T-cell (primary cell): ENCODE measurements at places on chromosomes 16 and 17.

DNA sequence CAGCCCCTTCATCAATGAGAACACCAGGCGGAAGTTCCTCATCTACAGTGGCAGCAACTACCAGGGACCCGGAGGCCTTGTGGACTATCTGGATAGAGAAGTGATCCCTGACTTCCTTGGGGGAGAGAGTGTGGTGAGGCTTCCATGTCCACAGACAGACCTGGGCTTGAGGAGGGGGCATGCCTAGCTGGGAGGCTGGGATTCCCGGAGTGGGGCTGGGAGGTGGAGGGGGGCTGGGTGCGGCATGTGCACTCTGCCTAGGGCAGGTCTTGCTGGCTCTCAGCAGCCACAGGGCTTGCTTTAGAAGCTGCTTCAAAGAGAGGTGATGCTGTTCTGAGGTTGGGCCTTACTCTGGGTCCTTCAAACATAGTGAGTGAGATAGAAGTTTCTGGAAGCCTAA lies 27.8 kb downstream of the NAGPA start:
- no peak overlapping the region for H3K4me3 ChIP-seq
- H3K4me1 ChIP-seq, result no peaks in the 10 kb centered on the region

DNA sequence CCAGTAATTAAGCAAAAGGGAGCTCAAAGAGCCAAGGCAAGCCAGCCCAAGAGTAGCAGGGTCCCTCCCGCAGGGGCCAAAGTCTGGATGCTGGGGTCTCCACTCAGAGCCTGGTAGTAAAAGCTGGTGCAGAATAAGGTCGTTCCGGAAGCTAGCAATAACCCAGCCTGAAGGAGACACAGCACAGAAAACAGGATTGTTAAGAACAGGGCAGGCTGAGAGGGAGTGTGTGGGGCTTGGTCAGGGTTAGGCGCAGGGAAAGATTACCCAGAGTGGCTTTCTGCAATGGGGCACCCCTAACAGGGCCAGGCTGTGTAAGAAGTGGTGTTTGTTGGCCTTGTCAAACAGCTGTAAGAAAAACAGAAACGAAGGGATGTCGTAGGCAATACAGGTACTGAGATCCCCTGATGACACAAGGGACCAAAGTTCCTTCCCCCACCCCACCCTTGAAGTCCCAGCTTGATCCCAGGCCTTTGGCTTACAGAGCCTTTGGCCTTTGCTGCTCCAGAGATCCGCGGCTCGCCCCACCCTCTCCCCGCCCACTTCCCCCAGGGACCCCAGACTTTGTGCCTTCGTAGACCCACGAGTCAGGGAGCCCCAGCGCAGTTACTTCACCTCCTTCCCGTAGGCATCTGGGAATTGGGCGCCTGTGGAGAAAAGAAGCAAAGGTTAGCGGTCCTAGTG lies 712 bp downstream of the TMEM256 start:
- peaks cover 8% of the 10 kb centered on the region for H3K27me3 ChIP-seq
- H3K4me1 ChIP-seq, result peaks cover 2% of the 10 kb centered on the region
- peak overlapping the region; percentile 93 for H3K4me3 ChIP-seq
- peak overlapping the region; percentile 84 for H3K27ac ChIP-seq
- DNase-seq, result peak; percentile 28

DNA sequence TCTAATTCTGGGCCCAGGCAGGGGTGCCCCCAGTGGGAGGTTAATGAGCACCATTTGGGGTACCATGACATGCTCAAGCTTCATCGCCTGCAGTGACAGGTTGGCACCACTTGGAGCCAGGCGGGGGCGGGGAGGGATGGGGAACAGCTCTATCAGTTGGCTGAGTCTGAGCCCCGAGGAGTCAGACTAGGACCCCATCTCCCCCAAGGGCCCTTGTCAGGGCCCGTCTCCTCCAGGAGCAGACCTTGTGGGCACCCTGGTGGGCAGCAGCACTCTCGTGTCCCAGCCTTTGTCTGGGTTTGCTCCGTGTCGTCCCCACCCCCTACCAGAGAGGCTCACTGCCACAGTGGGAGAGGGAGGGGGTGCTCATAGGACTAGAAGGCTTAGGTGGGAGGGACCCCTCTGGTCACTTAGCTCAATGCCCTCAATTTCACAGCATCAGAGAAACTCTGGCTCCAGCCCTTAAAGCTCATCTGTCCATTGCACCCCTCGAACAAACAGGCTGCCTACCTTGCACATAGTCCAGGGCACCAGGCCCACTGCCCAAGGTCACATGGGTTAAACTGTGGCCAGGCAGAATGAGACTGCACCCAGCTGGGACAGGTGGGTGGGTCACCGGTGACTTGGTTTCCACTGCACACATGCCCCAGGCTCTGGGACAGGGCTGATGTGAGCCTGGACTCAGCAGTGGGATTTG lies 4.1 kb downstream of the PPP1R9B start:
- H3K27me3 ChIP-seq, result no peaks in the 10 kb centered on the region
- DNase-seq, result no peak
- H3K36me3 ChIP-seq, result peaks cover 3% of the 10 kb centered on the region

- no peaks in the 10 kb centered on the region for H3K27me3 ChIP-seq
- no peak overlapping the region for H3K27ac ChIP-seq
- peaks cover under 1% of the 10 kb centered on the region for H3K4me1 ChIP-seq
Measured at GRCh38 chr17:78991906-78992532, 12.3 kb upstream of the LGALS3BP start.

DNA sequence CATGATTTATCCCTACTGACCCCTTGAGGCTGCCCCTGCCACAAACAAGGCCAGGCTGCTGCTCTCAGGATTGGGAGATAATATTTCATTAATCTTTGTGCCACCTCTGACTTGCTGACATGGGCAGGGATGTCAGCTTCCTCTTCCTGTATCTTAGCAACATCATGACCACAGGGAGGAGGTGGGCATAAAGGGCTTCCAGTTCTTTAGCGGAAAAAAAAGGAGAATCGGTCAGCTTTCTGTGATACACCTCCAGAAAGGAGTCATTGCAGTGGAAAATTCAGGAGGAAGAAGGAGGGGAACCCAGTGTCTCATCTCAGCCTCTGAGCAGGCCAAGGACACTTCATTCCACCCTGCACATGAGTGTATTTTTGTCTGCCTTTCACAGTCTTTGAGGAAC lies 206.8 kb upstream of the SDK2 start:
- peaks cover 4% of the 10 kb centered on the region for H3K27me3 ChIP-seq
- H3K4me3 ChIP-seq, result no peak overlapping the region
- H3K27ac ChIP-seq, result no peak overlapping the region
- no peaks in the 10 kb centered on the region for H3K4me1 ChIP-seq
- no peaks in the 10 kb centered on the region for H3K36me3 ChIP-seq

- H3K4me1 ChIP-seq, result peaks cover 4% of the 10 kb centered on the region
- H3K4me3 ChIP-seq, result no peak overlapping the region
- peaks cover 38% of the 10 kb centered on the region for H3K36me3 ChIP-seq
- no peak for DNase-seq
- H3K27ac ChIP-seq, result no peak overlapping the region
Measured at GRCh38 chr16:70730031-70730430, 44.2 kb upstream of the MTSS2 start.
